Stimulated activated CD4-positive, alpha-beta T cell treated with anti-CD3 and anti-CD28 coated beads, Interleukin-4, amount 100 ng/mL, for 4 hours (primary cell): ENCODE measurements at places on chromosomes 16 and 17.

- no peak for DNase-seq
Observed at GRCh38 chr17:33225509-33225908, 67.6 kb downstream of the ASIC2 start.

GRCh38 chr17:66430846-66431795, 128.7 kb downstream of the PRKCA start:
- no peak for DNase-seq

GRCh38 chr17:64499805-64500486, 3.1 kb upstream of the POLG2 start:
- DNase-seq: no peak

GRCh38 chr17:5355421-5356129, 63.9 kb downstream of the NUP88 start:
- DNase-seq: no peak

GRCh38 chr17:4782652-4783051, 3.5 kb downstream of the VMO1 start:
- DNase-seq: no peak

DNA sequence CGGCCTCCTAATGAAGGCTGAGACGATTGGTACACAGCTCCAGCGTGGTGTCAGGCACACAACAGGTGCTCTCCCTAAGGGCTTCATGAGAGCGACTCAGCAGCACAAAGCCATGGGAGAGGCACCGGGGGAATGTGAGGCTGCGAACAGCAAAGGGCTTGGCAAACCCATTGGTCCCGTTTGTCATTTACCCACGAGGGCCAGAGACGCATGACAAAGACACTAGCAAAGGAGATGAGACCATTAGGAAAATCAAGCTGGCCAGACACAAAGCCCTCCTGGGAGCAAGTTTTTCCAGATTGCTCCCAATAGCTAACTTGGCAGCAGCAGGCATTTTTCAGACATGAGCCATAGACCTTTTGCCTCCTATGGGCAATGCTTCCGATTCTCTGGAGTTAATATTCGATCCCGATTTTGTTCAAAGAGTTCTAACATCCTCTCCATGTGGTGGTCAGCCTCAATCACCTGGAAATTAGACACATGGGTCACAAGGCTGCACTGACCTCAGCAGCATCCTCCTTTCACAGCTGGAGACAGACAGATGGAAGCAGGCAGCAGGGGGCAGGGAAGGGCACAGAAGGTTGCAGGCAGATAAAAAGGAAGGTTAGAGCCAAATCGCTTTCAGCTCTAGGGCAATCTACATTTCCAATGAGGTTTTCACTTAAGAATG, 38.2 kb downstream of the TK2 start:
- DNase-seq: no peak

- DNase-seq: no peak
Observed at GRCh38 chr16:27400751-27401620, 988 bp upstream of the IL21R start.

GRCh38 chr16:58366247-58367031, 25.8 kb upstream of the GINS3 start:
- DNase-seq: no peak

DNA sequence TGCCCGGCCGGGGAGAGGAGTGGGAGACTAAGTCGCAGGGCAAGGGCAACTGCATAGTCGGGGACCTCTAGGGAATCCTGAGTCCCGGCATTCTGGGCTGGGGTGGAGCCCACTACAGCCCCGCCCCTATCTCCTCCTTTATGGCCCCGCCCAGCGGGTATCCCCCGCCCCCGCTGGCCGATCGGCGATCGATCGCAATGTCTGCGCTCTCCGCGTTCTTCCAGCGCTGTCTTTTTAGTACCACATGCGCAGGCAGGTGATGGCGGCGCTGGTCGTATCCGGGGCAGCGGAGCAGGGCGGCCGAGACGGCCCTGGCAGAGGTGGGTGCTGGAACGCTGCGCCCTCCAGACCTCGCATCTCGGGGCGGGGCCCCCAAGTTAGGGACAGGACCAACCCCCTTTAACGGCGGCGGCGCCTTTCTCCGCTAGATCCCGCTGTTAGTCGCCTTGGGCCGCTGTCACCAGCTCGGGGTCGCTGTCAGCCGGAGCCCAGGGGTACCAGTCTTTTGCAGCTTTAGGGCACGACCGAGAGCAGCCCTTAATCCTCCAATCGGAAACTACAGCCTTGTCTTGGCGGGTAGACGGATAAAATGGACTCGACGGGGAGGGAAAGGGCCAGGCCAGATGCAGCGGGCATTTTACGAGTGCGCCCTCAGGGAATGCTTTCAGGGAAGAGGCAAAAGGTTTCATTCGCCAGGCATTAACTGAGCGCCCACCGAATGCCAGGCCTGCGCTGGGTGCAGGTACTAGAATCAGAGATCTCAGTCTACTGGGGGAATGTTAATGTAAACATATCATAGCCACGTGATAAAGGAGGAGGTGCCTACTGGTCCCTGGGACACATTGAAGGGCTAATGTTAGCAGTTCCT, at the start of gene DPH1:
Gene DPH1 (plus strand): TSS at position 243 of the 868 bp plus-strand sequence. CDS start 17 bp downstream, at position 260.
- DNase-seq: peak; percentile 86

DNA sequence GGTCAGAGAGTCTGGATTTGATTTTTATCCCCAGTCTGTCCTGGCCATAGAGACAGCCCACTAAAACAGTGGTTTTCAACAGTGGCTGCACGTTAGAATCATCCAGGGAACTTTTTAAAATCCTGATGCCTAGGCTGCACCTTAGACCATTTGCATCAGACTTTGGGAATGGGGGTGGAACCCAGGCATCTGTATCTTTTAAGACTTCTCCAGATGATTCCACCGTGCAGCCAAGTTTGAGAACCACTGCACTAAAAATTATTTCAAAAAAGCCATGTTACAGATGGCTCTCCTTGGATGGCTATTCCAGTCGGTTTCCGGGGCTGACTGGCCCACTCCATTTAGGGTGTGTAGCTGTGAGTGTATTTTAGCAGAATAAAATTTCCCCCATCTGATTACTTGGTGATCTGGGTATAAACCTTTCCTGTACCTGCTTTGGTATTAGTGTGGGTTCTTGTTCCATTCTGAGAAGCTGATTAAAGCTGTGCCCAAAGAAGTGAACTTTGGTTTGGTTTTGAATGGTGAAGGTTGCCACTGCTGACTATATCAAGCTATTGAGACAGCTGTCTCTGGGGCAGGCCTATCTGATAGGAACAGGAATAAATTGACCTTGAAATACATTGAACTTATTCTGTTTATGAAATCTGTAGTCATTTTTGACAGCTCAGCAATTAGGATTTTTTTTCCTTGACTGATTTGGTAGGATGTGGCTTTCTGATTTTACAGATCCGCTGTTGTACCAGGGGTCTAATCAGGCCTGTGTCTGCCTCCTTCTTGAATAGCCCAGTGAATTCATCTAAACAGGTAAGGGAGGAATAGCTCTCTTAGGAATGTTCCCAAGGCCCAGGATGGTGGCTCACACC, 1.3 kb downstream of the ATP5MC1 start:
- no peak for DNase-seq

GRCh38 chr17:6793748-6794493, 17.9 kb downstream of the FBXO39 start:
- DNase-seq: no peak

DNA sequence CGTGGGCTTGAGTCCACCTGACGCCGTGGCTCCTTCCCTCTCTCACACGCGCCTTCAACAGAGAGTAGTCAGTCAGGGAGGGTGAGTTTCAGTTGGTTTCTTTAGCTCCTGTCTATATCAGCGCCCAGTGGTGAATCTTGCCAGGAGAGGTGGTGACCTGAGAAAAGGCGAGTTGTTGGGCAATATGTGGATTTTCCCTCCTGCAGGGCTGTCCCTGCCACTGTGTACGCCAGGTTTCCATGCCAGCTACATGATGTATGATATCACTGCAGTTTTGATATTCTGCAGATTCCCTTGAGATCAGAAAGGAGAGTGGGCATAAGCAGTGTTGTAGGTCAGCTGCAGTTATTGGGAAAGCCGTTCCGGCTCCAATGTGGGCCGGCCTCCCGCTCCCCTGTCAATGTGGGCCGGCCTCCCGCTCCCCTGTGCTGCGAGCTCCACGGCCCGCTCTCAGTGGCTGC, 31.4 kb downstream of the BANP start:
- DNase-seq: no peak

GRCh38 chr17:49050611-49051010, 53.4 kb downstream of the IGF2BP1 start:
- no peak for DNase-seq

- DNase-seq: peak; percentile 57
Observed at GRCh38 chr16:89093602-89094251, at the start of gene ACSF3. ACSF3 (plus strand) TSS chr16:89093852; CDS start chr16:89100682, 6,830 bp downstream.

GRCh38 chr16:76681296-76681695, 404.1 kb downstream of the CNTNAP4 start:
- no peak for DNase-seq

DNA sequence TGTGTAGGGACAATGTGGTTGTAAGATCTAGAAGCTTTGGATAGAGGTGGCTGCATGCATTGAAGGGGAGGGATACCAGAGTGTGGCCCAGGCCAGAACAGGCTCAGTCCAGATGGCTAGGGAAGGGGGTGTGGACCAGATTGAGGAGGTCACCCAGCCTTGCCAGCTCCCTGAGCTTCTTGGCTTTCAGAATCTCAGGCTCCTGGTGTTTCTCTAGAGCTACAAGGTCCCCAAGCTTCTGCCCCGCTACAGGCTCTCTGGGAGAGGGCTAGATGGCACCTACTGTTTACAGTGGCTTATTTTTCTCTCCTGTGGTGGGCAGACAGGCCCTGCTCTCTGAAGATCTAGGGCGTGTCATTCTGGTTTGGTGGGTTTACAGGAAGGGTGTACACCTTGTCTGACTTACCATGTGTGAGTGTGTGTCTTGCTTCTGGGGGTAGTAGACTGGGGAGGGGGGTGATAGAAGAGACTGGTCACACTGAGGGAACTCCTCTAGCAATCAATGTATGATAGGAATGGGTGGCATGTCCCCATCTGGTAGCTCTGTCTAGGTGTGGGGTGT, 1.1 kb downstream of the RARA start:
- DNase-seq: no peak

DNA sequence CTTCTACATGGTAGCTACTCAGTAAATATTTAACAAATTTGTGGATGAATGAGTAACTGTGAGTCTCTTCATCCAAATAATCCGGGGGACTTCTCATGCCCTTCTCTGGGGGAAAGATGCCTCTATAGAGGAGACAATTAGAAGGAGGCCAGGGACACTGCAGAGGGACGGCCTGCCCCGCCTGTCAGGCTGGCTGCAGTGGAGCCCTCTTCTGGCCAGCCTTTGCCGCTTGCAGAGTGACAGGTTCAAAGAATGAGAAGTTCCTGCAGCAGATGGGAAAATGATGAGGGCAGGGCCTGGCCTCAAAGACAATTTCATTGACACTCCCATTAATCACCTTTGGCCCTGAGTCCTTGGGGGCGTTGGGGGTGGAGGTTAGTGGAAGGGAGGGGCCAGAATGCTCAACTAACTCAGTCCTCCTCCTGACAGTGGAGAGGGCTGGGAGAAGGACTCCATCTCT, 339.0 kb downstream of the MAF start:
- peak; percentile 49 for DNase-seq

- no peak for DNase-seq
Observed at GRCh38 chr16:15960124-15960971, 10.9 kb downstream of the ABCC1 start.

DNA sequence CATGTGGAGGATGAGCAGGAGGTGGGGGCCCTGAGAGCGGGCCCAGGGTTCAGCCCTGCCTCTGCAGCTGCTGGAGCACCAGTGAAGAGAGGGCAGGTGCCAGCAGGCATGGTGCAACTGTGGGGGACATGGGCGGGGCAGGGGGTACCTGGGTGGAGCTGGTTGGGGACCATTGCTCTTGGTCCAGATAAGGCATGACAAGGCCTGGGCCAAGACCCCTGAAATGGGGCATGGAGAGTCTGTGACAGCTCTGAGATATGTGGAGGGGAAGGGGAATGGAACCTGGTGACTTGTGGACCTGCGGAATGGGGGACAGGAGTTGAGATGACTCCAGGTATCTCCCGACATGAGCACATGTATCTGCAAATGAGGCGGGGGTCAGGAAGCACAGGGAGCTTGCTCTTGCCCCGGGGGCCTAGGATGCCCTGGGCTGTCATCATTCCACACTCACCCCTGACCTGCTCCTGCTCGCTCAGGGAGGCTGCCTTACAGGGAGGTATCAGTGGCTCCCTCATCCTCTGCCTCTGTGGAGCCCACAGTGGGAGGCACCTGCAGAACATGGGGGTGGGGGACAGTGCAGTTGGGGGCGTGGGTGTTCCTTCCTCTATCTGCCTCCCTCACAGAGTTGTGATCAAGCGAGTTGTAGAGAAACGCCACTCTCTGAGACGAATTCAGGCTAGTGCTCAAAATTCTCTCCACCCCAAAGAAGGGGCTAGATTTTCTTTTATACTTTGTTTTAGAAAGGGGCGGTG, 40.2 kb downstream of the TMEM235 start:
- no peak for DNase-seq

GRCh38 chr17:29390851-29391631, 878 bp downstream of the TAOK1 start:
- DNase-seq: no peak

DNA sequence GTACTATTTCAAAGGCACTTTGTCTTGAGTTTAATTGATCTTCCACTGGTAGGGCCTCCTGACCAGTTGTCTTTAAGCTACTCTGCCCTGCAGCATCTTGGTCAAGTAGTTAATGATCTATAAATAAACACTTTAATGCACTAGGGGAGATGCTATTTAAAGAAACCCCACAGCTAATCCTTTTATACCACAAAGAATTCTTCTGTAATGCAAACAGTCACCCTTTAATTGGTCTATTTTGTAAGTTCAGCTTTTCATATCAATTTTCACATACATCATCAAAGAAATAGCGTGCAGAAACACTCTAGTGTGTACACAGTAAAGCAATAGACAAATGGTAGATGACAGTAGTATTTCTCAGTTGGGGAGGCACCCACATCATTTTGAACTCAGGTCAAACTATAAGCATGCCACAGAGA, 70.3 kb downstream of the PMP22 start:
- DNase-seq: no peak

- no peak for DNase-seq
Observed at GRCh38 chr17:64627797-64628196, 34.3 kb downstream of the SMURF2 start.

- DNase-seq: no peak
Observed at GRCh38 chr16:4618645-4619418, 4.1 kb upstream of the UBALD1 start.

DNA sequence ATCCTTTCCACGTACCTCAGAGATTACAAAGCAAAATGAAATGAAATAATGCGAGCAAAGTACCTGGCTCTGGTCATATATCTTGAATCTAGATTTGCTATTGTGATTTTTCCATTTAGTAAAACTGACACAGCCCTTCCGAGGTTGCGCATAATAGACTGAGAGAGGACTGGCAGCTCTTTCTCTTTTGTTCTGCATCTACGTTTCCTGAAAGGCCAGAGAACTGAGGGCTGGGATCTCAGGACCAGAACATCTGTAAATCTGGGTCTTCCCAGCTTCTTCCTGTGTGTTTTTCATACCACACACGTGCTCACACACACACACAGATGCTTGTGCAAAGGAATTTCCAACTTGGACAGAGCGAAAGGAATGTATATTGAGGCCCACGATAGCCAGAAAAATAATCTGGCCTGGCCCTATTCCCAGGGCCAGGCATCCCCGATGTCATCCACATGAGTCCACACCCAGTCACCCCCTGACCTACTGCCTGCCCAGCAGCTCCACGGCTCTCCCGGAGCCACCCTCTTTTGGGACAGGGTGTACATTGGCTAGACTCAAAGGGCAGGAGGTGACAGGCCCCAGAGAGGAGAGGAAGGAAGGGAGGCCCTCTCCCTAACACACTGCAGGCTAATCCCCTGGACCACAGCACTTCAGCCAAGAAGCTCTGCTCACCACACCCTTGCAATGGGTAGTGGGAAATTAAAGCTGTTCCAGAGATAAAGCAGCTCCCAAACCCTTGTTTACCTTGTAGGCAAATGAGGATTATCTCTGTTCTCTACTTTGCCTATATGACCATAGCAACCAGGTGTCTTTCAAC, 41.8 kb downstream of the NOL11 start:
- no peak for DNase-seq
